ENCODE measurements at places on chromosomes 4 and X.

DNA sequence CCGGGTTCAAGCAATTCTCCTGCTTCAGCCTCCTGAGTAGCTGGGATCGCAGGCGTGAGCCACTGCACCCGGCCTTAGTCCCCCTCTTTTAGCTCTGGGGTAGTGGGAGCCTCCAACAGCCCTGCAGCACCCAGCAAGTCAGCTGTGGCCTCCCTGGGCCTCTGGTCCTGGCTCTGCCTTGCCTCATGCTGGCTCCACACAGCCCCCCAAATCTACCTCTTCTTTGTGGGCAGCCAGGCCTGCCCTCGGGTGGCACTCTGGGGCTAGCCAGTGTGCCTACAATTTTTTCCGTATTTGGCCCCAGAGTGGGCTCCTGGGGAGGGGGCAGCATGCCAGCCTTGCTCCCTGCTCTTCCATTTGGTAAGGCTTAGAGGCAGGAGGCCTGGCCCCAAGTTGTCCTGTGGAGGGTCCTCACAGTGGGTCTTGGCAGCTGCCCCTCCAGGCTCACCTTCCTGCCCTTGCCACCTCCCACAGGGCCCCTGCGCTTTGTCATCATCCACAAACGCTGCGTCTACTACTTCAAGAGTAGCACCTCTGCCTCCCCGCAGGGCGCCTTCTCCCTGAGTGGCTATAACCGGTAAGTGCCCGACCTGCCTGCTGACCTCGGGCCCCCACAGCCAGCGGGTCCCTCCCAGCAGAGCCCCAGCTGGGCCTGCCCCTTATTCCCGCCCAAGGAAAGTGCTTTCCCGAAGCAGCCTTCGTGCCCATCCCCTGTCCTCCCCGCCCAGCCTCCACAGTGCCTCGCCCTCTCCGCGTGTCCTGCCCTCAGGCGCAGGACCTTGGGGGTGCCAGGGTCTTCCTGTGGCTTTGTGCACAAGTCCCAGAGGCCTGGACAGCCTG, 21.0 kb upstream of the ADD1 start:
- DNase-seq = no peak

DNA sequence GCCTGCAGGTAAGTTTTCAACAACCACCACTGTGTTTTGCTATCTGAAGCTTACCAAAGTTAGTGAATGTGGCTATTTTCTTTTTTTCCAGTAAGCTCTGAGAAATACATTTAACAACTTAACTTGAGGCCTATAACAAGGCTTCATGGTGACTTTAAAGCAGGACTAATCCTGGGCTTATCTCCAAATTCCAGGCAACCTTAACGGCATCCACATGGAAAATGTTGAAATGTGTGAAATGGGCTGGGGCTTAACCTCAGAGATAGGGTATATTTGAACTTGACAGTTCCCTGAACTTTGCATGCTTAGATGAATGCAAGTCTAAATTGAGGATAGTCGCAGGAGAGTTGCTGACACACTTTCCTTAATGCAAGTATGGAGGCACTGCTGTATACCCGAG, 539.2 kb downstream of the GALNTL6 start:
- DNase-seq = no peak

DNA sequence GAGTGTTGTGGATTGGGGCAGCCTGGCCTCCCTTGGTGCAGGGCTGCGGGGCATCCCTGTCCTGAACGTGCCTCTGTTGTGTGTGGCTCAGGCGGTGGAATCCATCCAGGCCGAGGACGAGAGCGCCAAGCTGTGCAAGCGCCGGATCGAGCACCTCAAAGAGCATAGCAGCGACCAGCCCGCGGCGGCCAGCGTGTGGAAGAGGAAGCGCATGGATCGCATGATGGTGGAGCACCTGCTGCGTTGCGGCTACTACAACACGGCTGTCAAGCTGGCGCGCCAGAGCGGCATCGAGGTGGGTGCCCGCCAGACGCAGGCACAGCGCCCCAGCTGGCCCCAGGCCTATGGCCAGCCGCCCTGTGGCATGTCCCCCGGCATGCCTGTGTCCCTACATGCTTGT, 25.6 kb downstream of the MAEA start:
- no peak for DNase-seq

DNA sequence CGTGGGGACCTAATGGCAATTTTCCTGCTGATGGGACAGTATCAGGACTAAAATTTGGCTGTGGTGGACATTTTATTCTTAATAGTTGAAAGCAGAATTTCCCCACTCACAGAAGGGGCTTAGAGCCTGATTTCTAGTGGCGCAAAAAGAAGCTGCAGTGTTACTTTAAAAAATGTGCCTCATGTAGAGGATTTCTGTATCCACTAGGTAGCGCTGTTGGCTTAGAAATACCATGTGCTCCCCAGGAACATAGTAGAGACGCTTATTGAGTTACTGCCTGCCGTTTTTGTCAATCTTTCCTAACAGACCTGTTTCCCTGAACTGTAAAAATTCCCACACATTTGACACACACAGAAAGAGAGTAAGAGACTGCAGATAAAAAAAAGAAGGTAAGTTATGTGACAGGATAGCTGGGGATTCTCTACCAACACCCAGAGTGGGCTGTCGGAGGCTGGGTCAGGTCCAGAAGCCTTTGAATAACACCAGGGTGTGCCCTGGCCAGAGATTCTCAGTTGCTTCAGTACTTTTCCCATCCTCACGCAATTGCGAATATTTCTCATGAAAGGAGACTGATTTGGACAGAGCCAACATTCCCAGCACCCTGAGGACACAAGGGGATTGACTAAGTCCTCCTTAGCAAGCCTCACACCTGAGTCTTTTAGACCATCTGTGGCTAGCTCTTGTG, 88.4 kb downstream of the ZXDA start:
- DNase-seq = peak; percentile 65

GRCh38 chr4:93731456-93731855, 97.1 kb upstream of the ATOH1 start:
- DNase-seq = no peak

DNA sequence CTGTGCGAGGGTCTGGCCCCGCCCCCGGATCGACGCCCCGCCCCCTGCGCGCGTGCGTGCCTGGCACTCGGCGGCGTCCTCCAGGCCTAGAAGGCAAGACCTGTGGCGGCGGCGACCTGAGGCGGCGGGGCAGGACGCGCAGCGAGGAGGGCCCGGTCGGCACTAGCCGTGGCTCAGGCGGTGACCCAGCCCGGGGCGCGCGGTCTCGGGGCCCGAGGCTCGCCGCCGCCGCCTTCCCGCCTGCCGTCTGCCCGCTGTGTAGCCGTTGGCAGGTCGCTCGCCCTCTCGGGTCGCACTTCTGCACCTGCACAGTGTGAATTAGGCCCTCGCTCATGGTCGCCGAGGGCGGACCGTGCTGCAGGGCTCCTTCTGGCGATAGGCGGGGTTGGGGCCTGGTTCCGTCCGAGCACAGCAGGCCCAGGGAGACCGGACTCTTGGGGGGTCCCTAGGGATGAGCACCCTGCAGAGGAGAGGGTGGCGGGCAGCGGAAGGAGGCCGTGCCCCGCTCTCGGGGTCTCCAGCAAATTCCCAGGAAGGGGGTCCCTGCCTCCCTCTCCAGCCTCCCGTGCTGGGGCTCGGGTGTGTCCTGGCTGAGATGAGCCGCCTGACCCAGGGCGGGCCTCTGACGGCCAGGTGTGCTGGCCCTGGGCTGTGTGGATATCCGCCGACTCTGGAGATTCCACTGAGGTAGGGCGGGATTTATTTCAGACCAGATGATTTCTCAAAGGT, 557 bp upstream of the FAM53A start:
- DNase-seq = no peak

- DNase-seq = no peak
Measured at GRCh38 chrX:68299898-68300297, 133.4 kb downstream of the OPHN1 start.

GRCh38 chr4:102935716-102936115, 66.9 kb downstream of the CISD2 start:
- no peak for DNase-seq

- DNase-seq = no peak
Measured at GRCh38 chr4:16293210-16293838, 67.1 kb upstream of the TAPT1 start.

DNA sequence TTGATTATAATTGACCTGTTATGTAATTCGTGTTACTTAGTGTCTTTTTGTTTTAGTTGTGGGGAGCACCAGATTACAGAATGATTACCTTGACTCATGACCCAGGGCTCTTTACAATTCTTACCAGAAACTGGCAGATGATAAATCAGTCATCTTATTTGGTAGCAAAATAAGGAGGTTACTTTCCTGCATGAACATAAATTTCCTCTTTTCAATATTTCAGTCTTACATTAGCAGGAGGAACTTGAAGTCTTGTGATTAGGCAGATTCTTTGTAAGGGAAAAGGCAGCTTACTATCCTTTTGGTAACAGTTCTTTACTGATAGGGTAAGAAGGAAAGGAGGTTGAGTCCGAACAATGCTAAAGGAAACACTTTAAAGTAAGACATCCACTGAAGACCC, 26.0 kb upstream of the SLC25A5 start:
- DNase-seq = no peak

DNA sequence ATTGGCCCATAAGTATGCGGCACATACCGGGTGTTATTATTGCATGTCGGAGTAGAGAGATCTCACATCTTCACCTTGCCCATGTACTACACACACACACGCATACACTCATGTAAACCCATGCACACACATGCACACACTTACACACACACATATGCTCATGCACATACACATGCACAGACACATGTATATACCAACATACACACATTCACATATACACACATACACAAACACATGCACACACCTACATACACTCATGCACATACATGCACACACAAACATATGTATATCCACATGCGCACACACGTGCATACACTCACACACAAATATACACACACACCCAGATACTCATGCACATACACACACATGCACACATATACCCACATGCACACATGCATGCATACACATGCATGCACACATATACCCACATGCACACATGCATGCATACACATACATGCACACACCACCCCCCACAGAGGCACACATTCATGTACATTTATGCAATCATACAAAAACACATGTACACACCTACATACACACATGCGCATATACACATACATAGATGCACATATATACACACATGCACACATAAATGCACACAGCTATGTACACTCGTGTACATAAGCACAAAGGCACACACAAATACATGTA, 11.2 kb downstream of the CYP4V2 start:
- no peak for DNase-seq

- peak; percentile 82 for DNase-seq
Measured at GRCh38 chr4:94766856-94767255, 9.1 kb downstream of the BMPR1B start.

DNA sequence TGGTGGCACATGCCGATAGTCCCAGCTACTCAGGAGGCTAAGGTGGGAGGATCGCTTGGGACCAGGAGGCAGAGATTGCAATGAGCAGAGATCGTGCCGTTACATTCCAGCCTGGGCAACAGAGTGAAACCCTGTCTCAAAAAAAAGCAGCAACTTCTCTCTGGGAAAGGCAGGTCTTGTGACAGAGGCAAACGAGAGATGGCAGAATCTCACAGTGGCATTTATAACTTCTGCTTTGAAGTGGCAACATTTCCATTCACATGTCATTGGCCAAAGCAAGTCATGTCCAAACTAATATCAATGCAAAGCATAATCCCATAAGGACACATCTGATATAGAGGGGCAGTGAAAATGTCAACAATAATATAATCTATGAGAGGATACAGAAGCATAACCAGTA, 79.8 kb downstream of the PPEF2 start:
- DNase-seq = no peak

DNA sequence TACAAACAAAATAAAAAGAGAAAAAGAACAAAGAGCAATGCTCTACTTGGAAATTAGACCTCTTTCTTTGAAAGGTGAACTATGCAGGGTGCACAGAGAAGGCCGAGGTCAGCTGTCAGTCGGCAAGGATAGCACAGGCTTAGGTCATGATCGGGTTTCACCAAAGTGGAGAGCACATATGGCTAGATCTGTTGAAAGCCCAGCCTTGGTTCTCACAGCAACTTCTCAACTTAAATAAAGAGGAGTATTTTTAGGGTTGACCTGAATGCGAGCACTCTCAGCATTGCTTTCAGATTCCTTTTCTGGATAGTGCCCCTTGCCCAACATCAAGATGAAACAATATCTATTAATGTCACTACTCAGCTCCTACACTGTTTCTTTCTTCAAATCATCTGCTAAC, 122.9 kb upstream of the GPC4 start:
- DNase-seq = no peak

GRCh38 chr4:3405176-3405575, 36.6 kb upstream of the HGFAC start:
- DNase-seq = no peak

DNA sequence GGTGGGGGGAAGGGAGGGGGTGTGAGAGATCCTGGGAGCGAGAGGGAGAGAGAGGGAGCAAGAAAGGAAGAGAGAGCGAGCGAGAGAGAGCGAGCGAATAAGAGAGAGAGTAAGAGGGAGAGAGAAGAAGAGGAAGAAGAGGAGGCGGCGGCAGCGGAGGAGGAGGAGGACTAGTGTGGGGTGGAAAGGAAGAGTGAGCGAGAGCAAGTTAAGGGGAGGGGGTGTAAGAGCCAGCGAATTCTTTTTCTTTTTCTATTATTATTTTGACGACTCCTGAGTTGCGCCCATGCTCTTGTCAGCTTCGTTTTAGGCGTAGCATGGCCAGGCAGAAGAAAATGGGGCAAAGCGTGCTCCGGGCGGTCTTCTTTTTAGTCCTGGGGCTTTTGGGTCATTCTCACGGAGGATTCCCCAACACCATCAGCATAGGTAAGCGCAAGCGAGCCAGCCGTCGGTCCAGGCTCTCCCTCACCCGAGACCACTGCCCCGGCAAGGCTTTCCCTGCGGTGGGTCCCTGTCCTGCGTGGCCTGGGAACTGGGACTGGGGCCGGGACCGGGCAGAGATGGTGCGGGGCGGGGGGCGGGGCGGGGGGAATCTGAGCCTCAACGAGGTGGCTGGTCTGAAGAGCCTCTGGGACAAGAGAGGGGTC, at the start of gene GRIA3:
GRIA3 (plus strand) TSS at position 60 of the 647 bp plus-strand sequence; CDS start at position 318, 258 bp downstream.
- peak; percentile 31 for DNase-seq

DNA sequence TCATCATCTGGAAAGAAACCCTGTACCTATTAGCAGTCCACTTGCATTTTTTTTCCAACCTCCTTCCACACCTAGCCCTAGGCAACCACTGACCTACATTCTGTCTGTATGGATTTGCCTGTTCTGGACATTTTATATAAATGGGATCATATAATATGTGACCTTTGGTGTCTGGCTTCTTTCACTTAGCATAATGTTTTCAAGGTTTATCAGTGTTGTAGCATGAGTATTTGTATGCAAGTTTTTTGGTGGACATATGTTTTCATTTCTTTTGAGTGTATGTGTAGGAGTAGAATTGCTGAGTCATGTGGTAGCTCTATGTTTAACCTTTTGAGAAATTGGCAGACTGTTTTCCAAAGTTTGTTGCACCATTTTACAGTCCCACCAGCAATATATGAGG, 198.6 kb downstream of the CEP135 start:
- DNase-seq = peak; percentile 54

DNA sequence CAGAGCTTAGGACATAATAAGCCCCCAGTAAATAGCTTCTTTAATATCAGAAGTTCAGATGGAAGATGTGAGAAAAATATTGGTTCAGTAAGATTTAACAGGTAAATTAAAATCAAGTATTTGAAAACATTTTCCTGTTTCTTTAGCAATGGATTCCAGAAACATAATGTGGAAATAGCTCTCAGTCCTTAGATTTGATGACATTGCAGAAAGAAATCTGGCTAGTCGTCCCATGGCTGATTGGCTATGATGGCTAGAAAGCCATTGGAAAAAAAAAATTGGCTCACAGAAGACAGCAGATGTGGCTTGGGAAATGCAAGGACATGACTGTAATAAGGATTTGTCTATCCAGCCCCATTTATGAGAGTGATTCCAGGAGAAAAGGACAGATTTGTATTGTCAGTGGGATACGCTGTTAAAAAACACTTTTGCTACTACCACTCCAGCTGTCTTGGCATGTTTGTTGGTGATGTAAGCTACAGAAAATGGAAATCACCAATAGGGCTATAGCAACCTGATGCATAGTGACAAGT, 78.3 kb downstream of the AR start:
- DNase-seq = no peak

Measured in fibroblast of mammary gland (primary cell).